Uterus (tissue), 4 donors: ENCODE measurements at places on chromosomes 3 and 15. TPM values are rescaled to one million over a fixed set of nuclear protein-coding genes. Genes with fewer than 3 reads are reported as not detected.

DNA sequence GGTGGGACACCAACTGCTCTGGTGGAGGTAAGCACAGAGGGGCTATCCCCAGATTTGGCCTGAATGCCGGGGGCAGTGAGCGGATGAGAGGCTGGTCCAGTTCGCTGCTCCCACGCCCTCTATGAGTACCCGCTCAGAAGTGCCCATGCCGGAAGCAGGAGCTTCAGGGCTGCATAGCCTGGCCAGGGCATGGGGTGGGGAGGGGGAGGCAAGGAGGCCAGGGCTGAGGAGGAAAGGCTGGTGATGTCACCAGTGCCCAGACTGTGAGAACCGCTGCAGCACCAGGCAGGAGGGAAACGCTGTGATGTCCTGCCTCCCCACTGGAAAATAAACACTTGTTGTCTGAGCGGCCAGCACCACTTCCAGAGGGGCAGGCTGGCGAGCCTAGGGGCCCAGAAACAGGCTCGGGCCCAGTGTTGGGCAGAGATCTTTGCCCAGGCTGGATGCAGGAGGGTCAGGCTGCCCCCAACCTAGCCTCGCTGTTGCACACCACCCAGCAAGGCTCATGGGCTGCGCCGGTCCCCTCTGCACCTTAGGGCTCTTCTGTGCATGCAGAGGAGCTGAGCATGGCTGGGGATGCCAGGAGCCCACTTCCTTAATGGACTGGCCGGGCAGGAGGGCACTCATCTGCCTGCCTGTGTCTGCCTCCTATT is 10.9 kb upstream of the DLL4 start:
- DNase-seq, result no peak

- no peak for DNase-seq
Observed at GRCh38 chr3:191688756-191689433, 227.9 kb downstream of the PYDC2 start.

GRCh38 chr3:126466886-126467610 is 8.6 kb downstream of the ZXDC start:
- DNase-seq, result peak; percentile 4

GRCh38 chr15:100948430-100948762 is 29.2 kb downstream of the LRRK1 start:
- no peak for DNase-seq

GABRG3 gene
- total RNA-seq, result not detected
